ENCODE measurements at places on chromosomes 6 and 20. TPM values are rescaled to one million over a fixed set of nuclear protein-coding genes. Genes with fewer than 3 reads are reported as not detected.

The AMD1 gene
- 85.0 TPM for total RNA-seq

- H3K4me3 ChIP-seq = no peak overlapping the region
- no peaks in the 10 kb centered on the region for H3K36me3 ChIP-seq
- no peaks in the 10 kb centered on the region for H3K4me1 ChIP-seq
- no peaks in the 10 kb centered on the region for H3K27me3 ChIP-seq
- no peak overlapping the region for H3K27ac ChIP-seq
Measured at GRCh38 chr6:71463061-71463460, 174.4 kb downstream of the OGFRL1 start.

- peak; percentile 76 for DNase-seq
- no peaks in the 10 kb centered on the region for H3K27me3 ChIP-seq
- H3K36me3 ChIP-seq = no peaks in the 10 kb centered on the region
Measured at GRCh38 chr20:51318058-51318949, 224.2 kb downstream of the NFATC2 start.

GRCh38 chr20:18056174-18057100 lies 1.3 kb downstream of the OVOL2 start:
- peak overlapping the region; percentile 33 for H3K4me3 ChIP-seq
- peaks cover 62% of the 10 kb centered on the region for H3K27me3 ChIP-seq
- DNase-seq = peak; percentile 11
- no peak overlapping the region for H3K27ac ChIP-seq
- H3K36me3 ChIP-seq = no peaks in the 10 kb centered on the region
- H3K4me1 ChIP-seq = peaks cover 6% of the 10 kb centered on the region

All from activated CD8-positive, alpha-beta T cell treated with anti-CD3 and anti-CD28 coated beads for 36 hours (primary cell).